ENCODE measurements at places on chromosomes 2 and 18.

GRCh38 chr18:37465958-37466357 lies 99.6 kb downstream of the CELF4 start:
- DNase-seq, result no peak

DNA sequence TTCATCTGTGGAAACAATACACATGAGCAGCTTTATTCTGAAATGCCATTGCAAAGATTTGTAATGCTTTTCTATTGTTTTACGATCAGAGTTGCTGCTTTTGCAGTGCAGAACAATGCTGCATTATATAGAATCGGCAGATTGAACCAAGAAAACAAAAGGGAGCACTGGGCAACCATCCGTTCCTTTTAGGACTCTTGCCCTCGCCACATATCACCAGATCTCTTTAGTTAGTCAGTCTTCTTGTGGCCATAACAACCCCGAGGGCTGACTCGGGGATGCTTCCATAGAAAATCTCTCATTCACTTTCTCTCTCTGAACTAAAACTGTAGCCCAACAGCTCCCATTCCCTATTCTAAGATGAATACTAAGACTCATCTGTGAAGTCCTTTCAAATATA lies 340.4 kb downstream of the NRXN1 start:
- no peak for DNase-seq

DNA sequence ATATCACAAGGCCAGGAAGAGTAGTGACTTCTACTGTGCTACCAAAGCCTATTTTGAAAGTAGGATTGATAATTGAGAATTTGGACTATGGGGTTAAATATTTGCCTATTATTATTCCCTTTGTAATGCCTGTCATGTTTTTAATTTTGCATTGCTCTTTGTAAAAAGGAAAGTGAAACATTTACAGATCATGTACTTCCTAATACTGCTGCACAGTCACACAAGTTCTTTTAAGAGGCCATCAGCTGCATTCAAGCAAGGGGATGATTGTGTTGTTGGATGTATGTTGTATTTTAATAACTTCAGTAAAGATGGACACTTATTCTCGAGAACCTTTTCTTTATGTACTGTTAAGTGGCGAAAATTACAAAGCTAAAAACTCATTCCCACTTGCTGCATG lies 70.1 kb downstream of the PLEKHA3 start:
- DNase-seq, result no peak

- no peak for DNase-seq
Observed at GRCh38 chr2:65291216-65292105, 63.8 kb downstream of the ACTR2 start.

DNA sequence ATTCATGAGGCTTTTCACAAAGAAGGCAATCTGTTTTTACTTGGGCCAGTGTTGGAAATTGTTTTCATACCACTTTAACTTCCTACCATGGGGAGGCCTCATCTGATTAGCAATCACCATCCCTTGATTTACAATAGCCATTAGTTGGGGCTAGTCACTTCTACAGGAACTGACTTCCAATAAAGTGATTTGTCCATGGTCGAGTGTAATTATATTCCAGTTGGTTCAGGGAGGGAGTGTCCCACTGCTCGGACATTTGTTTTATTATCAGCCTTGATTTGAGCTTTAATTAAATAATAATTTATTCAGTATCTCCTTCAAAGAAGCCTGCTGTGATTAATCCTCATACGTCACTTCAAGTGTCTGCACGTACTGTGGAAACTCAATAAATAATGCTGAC lies 233.9 kb upstream of the CNTNAP5 start:
- DNase-seq, result no peak

- DNase-seq, result no peak
Observed at GRCh38 chr18:2911533-2911932, 64.7 kb downstream of the EMILIN2 start.

DNA sequence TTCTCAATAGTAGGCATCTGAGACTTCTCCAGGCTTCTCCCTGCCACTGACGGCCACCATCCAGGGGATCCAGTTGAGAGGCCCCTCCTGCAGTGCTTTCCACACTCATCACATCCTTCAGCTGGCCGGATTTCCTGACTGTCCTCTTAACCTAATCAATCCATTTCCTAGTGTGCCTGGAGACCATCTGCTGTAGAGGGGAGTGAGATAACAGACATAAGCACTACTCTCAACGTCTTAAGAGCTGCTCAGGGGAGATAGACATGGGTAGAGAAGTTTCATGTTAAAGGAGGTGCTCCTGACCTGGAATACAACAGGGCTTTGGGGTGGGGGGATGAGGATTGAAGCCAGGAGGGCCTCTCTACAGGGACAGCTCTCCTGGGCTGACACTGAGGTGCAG lies 14.2 kb downstream of the SPR start:
- no peak for DNase-seq

- DNase-seq, result no peak
Observed at GRCh38 chr2:2748399-2749205, 417.5 kb upstream of the MYT1L start.

DNA sequence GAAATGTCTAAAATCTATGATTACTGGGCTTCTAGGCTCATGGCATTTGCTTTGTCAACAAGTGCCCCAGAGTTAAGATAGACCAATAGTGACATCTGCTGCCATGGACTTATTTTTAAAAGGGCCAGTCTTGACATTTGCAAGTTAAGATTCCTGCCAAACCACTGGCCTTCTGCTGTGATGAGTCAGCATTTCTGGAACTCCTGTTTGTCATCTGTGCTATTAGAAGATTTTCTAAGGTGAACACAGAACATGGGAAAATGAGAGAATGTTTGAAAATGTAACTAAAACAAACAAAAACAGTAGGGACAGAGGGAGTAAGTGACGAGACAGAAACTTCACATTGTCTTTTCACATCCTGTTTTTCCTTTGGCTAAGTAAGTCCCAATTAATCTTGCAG lies 93.7 kb upstream of the WDR75 start:
- peak; percentile 32 for DNase-seq

GRCh38 chr2:58140508-58141072 lies 94.0 kb downstream of the VRK2 start:
- no peak for DNase-seq

- no peak for DNase-seq
Observed at GRCh38 chr2:133666621-133667020, 98.4 kb upstream of the NCKAP5 start.

- DNase-seq, result no peak
Observed at GRCh38 chr2:54191361-54192135, 64.5 kb downstream of the TSPYL6 start.

- DNase-seq, result peak; percentile 12
Observed at GRCh38 chr2:64455545-64455944, 1.6 kb downstream of the LGALSL start.

DNA sequence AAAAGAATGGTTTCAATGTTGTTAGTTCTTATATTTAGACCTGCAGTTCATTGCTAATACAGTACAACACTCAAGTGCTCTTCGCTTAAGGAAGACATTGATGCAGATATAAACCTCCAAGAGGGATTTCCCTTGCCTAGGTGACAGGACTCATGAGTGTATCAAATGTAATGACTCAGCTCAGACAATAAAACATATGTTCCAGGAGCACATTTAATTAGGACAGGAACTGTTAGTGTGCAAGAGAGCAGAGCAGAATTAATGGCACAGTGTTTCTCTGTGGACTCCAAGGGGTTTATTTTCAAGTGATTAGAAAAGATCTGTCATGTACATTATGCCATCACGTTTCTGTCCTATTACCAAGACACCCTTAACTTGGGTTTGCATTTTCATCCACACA lies 375.0 kb downstream of the LRRTM4 start:
- DNase-seq, result no peak

GRCh38 chr18:72543357-72544055 lies 636 bp downstream of the CBLN2 start:
- no peak for DNase-seq

- no peak for DNase-seq
Observed at GRCh38 chr2:176560296-176560695, 291.1 kb downstream of the MTX2 start.

DNA sequence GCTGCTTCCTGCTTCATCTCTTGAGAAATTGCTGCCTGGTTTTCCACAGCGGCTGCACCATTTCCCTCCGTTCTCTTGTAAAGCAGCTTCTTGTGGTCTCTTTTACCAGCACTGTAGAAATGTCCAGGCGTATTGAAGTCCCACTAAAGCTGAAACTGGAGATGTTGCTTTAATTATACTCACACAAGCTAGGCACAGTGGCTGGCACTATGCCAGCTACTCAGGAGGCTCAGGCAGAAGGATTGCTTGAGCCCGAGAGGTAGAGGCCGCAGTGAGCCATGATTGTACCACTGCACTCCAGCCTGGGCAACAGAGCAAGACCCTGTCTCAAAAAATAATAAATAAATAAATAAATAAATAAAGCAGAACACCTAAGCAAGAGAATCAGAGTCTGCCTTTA lies 19.2 kb upstream of the ATP9B start:
- DNase-seq, result no peak

DNA sequence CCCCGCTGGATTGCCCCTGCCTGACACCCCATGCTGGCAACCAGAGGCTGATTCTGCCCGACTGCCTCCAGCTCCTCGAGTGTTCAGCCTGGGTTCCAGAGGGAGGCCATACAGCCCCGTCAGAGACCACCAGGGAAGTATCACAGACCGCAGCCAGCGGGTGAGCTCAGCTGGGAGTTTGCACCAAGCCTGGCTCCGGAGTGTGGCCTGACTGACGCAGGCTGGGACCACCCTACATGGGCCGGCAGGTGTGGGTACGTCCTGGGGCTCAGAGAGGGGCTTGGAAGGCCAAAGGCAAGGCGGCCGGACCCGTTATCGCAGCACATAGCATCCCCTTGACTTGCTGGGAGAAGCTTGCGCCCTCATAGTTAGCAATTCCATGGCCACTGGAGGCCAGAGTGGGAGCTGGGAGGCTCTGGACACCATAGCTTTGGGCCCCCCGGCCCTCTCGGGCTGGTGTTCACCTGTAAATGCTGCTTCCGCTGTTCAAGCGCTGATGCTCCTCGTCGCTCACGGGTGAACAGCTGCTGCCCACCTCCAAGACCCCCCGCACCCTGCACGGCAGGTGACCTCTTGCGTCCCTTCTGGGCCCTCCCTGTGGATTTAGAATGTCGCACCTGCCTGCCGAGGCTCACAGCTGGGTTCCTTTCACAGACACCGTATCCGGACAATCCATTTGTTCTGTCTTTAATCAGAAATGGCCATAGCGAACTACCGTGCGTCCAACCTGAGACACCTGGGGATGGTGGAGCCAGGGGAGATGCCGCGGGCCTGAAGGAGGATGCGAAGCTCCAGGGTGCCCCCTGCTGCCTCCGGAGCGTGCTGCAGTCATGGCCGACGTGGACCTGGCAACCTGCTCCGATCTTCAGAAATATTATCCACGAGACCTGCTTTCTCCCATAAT lies 31.2 kb upstream of the SLC66A3 start:
- DNase-seq, result peak; percentile 12

- no peak for DNase-seq
Observed at GRCh38 chr2:186515376-186515775, 29.3 kb downstream of the ZC3H15 start.

DNA sequence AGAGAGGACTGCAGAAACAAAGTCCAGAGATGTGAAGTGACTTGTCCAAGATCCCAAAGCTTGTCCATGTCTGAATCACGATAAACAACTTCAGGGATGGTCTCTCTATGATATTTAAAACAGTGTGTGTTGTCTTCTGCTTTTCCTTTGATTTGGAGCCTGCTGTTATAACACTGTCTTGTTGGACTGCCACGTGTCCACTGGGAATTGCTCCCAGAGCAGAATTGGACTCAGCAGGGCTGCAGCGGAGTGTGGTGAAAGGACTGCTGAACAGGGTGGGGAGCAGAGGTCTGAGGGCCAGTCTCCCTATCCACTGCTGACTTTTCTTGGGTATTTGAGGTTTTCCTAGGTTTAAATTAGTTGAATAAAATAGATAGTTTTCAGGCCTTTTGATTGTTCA lies 68.3 kb downstream of the IL1R2 start:
- DNase-seq, result no peak

DNA sequence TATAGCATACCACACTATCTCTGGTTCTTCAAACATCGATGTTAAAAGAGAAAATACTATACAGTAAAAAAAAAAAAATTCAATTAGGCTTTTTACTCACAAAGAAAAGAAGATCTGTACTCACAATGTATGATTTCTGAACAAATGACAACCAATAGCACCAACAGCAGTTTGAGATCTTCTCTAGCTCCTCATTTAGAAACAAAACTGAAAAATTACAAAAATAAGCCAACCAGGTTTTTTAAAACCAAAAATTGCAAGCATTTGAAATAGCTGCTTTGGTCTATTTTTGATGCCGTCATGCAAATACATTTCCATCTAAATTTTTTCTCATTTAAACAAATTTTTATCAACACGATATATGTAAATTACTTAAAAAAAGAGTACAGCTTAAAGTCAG lies 34.3 kb upstream of the RALBP1 start:
- DNase-seq, result no peak

DNA sequence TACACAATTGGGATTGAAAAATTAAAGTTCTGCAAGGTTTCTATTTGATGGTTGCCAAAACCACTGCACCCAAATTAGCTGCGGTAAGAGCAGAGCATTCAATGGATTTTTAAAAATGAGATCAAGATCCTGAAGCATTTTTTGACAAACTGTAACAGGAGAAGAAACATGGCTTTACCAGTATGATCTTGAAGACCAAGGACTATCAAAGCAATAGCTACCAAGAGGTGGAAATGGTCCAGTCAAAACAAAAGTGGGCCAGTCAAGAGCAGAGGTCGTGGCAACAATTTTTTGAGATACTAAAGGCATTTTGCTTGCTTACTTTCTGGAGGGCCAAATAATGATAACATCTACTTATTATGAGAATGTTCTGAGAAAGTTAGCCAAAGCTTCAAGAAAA lies 186.8 kb downstream of the RDH14 start:
- DNase-seq, result no peak

DNA sequence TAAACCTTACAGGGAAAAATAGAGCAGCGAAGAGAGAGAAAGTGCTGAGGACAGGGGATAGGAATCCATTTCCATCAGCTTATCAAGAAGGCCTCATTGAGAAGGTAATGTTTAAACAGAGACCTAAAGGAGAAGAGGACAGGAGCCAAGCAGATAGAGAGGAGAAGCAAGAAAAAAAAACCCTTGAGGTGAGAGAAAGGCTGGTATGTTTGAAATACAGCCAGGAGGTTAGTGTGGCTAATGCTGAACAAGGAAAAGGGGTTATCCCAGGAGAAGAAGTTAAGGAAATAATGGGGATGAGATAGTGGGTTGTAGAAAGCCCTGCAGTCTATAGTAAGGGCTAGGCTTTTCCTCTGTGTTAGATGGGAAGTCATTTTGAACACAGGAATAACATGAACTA lies 90.8 kb downstream of the GRB14 start:
- no peak for DNase-seq

DNA sequence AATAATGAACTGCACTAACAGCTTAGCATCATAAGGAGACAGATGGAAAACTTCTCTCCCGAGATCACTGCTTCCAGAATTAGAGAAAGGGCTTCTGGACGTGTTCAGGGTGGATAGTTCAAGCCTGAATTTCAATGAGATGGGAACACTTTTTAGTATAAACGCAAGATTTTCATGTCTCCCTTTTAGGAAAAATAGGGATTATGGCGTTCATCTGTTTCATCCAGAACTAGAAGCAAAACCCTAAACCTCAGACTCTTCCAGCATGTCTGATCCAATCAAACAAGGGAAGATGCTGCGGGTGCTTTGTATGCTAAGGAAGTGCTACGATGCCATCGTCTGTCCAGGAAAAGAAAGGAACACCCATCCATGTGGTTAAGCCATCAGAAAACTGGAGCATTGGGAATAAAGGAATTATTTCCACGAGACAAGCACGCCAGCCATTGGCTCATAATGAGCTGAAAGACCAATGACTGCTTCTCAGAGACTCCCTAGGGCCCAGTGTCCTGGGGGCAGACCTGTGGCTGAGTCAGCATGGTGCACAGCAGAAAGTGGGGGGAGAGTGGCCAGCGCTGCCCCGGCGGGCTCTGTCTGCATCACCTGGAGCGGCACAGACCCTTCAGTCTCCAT lies 65.9 kb upstream of the AFF3 start:
- no peak for DNase-seq
